ENCODE measurements at places on chromosomes 2 and 18.

DNA sequence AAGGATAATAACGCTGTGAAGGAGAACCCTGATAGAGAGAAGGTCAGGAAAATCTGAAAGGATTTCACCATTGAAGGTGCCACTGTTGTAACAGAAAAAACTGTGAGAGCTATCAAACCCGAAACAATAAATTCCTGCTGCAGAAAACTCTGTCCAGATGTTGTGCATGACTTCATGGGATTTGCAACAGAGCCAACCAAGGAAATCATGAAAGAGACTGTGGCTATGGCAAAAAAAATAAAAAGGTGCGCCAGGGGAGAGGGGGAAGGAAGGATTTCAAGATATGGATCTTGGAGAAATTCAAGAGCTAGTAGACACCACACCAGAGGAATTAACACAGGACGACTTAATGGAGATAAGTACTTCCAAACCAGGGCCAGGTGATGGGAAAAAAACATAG, 88.0 kb downstream of the LDLRAD4 start:
- DNase-seq = no peak

DNA sequence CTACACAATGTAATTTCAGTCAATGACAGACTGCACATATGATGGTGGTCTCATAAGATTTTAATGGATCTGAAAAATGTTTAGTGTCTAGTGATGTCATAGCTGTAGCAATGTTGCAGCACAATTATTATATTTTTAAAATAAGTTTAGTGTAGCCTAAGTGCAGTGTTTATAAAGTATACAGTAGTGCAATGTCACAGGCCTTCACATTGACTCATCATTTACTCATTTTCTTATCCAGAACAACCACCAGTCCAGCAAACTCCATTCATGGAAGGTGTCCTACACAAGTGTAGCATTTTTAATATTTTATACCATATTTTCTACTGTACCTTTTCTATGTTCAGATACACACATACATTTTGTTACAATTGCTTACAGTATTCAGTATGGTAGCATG, 663.1 kb downstream of the ERBB4 start:
- DNase-seq = no peak

DNA sequence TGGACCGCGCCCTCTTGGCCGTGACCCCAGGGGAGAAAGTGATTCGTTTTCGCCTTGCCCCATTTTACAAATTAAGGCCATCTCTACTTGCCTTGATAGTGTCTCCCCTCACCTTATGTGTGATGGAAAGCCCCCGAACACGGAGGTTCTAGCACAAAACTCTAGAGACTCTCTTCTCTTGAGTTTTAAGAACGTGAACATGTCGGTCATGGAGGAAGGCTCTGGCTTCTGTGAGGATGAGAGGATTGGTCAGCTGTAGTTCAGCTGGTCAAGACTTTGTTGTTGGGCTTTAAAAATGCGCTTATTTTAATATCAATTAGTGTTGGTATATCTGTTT, 828 bp downstream of the DYNC1I2 start:
- DNase-seq = no peak

DNA sequence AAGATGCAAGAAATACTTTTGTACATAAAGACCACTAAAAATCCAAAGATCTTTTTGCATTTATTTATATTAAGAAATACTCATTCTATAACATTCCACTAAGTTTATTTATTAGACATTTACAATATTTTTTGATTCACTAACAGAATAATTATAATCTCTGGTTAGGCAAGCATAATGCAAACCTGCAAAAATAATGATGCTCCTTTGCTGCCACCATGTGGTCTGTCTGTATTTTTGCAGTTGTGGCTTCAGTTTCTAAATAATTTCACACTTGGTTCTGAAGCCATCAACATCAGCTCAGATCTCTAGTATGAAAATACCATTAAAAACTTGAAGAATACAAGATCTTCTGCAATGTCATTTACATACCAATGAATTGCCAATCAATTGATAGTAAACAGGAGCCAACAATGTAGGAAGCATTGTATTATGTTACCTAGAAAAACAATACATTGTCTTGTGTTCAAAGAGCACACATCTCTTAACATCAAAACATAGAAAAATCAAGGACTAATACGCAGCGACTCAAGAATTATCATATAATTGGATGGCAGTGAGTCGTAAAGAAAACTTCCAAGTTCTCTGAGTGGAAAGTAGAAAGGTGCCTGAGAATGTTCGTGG, 28.8 kb upstream of the WDR75 start:
- DNase-seq = no peak

Measured in ecto neural progenitor cell (in vitro differentiated cells).